Posterior vena cava (tissue), 2 donors: ENCODE measurements at places on chromosomes 5 and 9. TPM values are rescaled to one million over a fixed set of nuclear protein-coding genes. Genes with fewer than 3 reads are reported as not detected.
A peak's percentile ranks its signal among the peaks of the same experiment; 100 is the strongest.

Gene GZMA
- total RNA-seq = 1.7 TPM

Gene TLX3
- total RNA-seq = not detected

Gene CCDC192
- total RNA-seq = not detected

Gene RAPGEF1
- 90.8 TPM for total RNA-seq

Gene IL5
- not detected for total RNA-seq

Gene GRIA1
- total RNA-seq = 0.24 TPM

DNA sequence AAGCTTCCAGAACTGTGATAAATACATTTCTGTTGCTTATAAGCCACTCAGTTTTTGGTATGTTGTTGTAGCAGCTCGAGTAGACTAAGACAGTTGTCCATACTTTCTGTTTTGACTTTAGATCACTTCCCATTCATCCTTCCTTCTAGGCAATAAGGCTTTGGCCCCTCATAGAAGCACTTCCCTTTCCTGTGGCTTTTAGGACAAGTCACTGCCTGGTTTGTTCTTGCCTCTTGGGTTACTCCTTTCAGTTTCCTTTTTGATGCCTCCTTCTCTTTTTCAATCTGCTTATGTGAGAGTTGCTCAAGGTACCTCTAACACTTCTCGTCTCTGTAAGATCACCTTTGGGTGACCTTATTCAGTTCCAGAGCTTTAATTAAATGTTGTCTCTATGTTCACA, 72.4 kb upstream of the NTRK2 start:
- no peak for DNase-seq

- DNase-seq = no peak
Observed at GRCh38 chr9:128304136-128304970, 17.9 kb downstream of the TRUB2 start.

- no peak for DNase-seq
Observed at GRCh38 chr5:14147210-14147609, 4.1 kb downstream of the TRIO start.

DNA sequence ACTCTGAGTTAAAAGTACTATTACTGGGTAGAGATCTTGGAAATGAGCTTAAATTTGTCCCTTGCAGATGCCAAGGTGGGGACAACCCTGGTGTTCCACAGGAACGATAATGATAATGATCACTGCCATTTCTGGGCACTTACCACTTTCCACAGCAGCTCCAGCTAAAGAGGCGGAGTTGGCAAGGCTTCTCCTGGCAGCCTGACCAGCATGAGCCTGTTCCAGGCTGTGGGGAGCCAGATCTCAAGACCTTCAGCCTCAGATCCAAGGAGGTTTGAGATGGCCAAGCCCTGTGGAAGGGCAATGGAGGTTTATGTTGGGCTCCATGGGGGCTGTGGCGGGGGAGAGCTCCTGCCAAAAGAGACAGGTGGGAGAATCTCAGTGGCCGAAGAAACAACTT, 244.9 kb upstream of the MVB12B start:
- DNase-seq = no peak

DNA sequence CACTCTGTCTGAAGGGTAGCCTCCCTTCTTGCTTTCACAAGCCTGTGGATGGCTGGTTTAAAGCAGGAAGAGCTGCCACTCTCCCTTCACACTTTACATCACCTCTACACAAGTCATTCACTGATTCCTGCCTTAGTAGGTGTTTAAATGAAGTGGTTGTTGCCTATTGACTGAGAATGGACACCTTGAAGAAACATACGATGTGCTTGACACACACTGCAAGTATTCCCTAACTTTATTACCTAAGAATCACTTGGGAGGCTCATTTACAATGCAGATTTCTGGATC, 230.5 kb downstream of the PIK3R1 start:
- no peak for DNase-seq

DNA sequence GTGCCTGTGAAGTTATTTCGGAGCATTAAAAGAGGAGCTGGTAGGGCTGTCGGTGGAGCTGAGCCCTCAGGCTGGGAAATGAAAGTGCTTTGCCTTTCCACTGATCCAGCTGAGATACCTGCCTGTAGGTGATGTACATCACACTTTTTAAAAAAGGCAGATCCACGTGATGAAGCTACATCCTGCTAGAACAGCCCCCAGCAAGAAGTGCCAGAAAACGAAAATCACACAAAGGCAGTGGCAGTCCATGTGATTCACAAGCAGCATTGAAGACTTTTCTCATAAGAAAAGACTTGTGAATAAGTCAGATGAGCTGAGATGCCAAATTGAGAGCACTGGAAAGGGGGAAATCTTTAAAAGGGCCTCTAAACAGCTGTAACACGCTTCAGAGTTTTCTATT, 765.1 kb downstream of the PTPRD start:
- no peak for DNase-seq

DNA sequence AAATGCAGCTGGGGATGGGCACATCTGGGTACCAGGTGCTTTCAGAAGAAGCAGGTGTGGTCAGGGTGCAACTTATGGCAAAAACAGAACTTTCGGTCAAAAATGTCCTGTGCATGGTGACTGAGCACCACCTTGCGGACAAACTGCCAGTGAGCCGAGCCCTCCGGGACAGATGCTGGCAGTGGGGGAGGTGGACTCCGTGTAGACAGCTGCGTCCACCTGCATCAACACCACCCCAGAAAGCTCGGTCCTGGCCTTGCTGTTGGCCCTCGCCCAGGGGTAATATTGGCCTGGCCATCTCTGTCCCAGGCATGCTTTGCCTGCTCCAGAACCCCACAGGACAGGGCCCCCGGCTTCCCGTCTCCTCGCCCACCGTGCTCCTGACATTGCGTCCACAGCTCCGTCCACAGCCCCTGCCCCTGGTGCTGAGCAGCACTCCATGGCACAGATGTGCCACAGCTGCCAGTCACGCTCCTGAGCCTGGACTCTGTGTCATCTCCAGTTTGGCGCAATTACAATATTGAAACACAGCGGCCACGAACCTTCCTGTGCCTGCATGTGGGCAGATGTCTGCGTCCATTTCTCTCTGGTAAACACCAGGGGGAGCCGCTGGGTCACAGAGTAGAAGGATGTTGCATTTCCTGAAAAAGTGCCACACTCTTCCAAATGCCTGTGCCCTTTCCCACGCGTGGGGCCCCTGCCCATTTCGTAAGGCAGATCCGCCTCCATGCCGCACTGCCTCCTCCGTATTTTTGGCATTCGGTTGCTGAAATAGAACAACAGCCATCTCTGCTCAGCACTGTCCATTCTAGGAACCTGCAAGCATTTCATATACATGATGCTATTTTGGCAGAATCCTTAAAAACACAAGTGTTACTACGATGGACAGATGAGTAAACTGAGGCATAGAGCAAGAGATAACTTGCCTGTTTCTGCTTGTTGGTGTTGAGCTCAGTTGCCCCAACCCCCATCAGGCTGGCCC, 33.4 kb upstream of the SLC6A19 start:
- DNase-seq = peak; percentile 87
